ENCODE measurements at places on chromosomes 13 and 19.

- DNase-seq, result no peak
Observed at GRCh38 chr13:29339386-29340272, 255.9 kb downstream of the SLC7A1 start.

DNA sequence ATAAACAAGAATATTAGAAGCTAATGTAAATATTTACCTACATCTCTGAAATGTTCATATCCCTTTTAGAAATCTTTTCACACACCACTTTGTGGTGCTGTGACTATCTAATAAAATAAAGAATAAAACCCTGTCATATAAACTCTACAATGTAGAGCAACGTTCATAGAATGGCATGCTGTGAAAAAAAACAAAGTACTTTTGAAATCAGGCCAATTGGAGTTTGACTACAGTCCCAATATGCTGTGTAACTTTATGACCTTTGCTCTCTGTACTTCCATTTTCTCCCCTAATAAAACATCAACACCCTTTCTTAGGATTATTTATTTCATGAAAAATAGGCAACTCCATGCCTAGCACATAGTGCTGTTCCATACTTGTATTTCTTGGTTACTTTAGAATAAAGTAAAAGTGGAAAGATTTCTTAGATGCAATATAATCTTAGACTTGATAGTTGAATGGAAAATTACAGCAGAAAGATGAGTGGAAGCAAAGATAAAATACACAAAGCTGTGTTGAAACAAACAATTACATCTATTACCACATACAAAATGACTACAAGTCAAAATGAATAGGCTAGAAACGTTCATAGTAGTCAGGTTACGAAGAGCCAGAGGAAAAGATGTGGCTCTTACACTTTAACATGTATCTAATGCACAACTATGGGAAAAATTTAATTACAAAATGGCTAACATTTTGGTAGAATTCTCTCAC is 613.2 kb upstream of the SLITRK5 start:
- DNase-seq, result no peak

DNA sequence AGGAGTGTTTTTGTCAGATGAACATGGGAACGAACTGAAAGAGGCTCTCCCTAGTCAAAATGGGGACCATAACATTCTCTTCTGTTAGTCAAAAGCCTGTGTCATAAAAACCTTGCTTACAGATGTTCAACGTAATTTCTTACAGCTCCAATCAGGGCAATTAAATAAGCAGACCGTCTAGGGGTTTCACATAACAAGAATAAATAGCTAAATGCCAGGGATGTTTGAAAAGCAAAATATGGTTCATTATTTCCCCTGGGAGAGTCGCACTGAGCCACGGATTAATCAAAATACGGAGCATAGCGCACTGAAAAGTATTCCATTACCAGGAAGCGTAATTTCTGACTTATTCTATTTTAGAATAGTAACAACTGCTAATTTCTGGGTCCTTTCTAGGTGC is 63.7 kb upstream of the MRI1 start:
- DNase-seq, result no peak

DNA sequence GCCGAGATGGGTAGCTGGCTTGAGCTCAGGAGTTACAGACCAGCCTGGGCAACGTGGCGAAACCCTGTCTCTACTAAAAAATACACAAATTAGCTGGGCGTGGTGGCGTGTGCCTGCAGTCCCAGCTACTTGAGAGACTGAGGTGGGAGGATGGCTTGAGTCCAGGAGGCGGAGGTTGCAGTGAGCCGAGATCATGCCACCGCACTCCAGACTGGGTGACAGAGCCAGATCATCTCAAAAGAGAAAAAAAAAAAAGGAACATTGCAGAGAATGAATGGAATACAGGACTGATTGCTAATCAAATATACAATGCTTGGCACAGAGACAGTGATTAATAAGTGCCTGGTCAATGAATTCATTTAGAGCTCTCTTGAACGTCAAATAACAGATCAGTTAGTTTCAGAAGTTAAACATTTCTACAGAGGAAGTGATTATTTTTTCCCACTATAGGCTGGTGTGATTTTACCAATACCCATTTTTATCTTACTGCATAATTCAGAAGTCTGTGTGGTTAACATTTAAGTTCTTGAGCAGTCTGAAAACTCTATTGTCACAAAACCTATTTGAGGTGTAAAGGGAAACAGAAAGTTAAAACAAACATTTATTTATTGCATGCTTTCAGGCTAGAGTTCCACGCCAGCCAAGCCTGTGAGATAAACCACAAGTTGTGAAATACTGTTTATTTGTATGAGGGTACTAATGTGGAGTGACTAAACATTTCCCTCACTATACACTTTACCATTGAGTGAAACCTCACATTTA is 7.7 kb upstream of the TBC1D4 start:
- DNase-seq, result peak; percentile 39

DNA sequence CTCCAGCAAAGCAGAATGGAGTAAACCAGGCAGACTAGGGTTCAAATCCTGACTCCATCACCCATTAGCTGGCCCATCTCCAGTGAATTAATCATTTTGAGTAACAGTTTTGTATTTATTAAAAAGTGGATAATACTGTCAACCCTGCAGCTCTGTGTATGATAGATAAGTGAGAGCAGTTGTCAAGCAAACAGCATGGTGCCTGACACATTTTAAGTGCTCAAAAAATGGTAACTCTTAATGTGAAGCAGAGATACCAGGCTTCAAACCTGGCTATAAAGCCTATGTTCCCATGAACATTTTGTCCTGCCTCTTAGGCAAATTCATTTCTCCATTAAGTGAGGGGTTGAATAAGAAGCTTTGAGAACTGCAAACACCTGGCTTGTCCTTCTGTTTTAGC is 409.6 kb downstream of the TBC1D4 start:
- DNase-seq, result no peak

- DNase-seq, result no peak
Observed at GRCh38 chr13:33518452-33518851, 232.9 kb upstream of the STARD13 start.

GRCh38 chr19:50277966-50278580 is 51.1 kb downstream of the KCNC3 start:
- no peak for DNase-seq

DNA sequence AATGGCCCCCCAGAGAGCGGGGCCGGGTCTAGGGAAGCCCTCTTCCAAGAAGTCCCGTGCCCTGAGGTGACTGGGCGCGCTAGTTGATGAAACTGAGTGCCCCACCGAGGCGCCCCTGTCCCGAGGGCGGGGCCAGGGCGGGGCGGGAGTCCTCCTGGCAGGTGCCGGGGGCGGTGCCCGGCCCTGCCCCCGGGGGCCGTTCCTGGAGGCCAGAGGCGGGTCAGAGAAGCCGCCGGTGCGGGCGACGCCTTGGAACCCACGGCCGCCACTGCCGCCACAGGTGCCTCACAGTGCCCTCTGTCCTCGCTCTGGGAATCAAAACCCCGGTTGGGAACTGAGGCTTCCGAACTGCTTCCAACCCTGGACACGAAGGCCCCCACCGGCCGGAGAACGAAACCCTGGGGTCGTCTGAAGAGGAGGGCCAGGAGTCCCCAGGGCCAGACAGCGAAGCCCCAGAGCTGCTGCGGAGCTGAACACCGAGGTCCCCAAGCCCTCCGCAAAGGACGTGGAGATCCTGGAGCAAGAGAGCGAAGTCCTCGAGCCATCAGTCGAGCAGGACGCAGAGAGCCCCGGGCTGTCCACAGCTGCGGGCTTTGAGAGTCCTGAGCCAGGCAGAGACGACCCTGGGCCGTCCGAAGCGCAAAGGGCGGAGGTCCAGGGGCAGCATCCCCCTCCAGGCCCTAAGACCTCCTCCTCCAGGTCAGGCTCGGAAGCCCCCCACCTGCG is at the start of gene MISP3:
MISP3 (plus strand) TSS at position 252 of the 726 bp plus-strand sequence. CDS start 524 bp downstream, outside the sequence.
- DNase-seq, result peak; percentile 77

DNA sequence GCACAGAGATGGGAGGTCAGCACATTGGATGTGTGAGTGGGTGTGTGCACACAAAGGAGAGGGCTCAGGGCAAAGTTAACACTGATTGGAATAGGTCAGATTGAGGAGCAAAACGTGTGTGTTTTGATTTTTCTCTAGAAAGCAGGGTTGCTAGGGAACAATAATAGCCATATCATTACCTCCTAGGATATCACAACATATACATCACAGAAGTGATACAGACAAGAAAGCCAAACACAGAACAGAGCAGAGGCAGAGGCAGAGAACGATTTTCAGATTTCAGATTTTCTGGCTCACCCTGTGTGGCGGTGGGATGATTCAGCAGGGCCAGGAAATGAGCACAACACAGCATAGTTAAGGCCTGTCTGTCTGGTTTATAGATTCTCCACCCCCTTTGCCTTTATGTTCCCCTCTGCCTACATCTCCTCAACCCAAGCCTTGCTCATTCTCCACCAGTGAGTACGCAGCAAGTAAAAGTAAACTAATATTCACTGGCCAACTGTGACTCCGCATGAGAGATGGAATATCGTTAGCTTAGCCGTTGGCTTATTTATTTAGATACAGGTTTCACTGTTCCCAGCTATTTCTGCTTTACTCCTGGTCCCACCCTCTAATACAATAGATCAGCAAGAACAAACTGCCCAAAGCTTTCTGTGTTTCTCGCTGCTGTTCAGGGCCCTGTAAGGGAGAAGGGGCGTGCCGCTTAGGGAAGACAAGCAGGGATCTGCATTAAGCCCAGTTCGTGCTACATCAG is 182.7 kb upstream of the TSC22D1 start:
- no peak for DNase-seq

- no peak for DNase-seq
Observed at GRCh38 chr13:113401452-113402415, 37.8 kb upstream of the GRTP1 start.

DNA sequence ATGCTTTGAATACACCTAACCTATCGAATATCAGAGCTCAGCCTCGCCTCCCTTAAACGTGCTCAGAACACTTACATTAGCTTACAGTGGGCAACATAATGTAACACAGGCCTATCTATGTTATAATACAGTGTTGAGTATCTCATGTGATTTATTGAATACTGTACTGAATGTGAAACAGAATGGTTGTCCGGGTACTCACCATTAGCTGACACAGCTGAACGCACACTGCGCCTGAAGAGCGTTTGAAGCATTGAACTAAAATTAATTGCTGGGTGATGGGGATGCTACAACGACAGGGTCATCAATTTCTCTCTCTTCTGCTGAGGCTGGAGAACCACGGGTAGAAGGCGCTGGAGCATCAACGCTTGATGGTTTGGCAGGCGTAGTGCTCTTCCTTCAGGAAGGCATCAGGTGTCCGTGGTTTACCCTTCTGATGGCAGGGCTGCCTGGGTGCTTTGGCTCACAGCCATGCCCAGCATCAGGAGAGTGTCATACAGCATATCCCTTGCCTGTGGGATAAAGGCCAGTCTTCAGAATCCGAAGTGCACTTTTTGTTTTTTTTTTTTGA is 46.9 kb upstream of the UBE2L5 start:
- no peak for DNase-seq

DNA sequence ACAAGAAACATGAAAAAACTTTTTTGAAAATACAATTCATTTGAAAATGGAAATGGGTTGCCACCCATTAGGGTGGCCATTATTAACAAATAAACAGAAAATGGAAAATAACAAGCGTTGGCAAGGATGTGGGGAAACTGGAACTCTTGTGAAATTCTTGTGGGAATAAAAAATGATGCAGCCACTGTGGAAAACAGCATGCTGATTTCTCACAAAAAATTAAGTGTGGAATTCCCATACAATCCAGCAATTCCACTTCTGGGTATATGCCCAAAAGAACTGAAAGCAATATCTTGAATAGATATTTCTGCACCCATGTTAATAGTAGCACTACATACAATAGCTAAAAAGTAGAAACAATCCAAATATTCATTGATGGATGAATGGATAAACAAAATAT is 165.2 kb downstream of the DCLK1 start:
- no peak for DNase-seq

DNA sequence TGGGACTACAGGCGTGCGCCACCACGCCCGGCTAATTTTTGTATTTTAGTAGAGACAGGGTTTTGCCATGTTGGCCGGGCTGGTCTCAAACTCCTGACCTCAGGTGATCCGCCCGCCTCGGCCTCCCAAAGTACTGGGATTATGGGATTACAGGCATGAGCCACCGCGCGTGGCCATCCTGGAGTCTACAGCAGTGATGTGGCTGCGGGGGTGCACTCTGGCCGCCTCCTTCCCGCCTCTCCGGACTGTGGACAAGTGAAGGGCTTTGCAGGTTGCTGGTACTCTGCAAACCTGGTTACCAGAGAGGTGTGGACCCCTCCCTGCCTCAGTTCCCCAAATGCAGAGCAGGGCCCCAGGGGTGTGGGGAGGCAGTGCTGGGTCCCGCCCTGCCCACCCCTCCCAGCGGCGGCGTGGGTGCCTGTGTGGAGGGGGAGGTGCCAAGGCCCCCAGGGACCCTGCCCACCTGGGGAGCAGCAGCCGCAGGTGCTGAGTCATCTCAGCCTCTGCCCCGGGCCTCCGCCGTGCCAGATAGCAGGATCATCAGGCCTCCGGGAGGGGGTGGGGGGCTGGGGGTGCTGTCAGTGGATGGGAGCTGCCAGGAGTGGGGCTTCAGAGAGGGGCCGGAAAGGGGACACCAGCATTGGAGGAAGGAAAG is 23.1 kb downstream of the ARID3A start:
- DNase-seq, result no peak

DNA sequence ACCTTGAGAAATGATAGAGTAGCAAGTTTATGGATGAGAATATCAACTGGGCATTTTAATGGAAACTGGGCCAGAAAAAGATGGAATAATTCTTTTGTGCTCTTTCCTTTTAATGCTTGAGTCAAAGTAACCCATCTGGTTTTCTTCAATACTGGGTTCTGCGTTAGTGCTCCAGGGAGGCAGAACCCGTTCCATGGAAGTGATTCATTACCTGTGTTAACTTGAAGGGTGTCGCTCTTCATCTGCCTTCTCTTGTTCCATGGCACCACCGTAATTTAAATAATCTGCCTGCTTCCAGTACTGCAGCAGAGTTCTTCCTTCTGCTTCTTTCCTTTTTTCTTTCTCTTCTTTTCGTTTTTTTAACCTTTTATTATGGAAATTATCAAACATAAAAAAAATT is 14.7 kb upstream of the USP12 start:
- no peak for DNase-seq

DNA sequence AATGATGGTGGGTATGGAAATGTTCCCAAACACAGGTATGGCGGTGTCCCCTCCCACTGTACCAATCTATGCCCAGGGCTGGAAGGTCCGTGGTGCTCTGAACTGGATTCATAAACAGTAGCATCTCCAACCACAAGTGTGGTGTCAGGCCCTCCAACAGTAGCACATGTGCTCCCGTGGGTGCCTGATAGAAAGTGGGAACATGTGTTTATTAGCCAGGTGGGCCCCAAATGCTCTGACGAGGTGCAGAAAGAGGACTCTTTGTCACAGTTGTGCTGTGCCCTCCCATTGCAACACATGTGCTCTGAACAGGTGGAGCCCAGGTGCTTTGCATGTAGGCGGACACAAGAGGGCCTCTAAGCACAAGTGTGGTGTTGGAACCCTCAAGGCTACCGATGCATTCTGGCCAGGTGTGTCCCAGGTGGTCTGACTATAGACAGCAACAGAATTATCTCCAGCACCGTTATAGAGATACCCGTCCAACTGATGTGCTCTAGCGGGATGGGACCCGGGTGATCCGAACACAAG is 75.4 kb upstream of the ZNF30 start:
- DNase-seq, result no peak

Measured in GM20000 (cell line).